Activated CD4-positive, alpha-beta T cell treated with anti-CD3 and anti-CD28 coated beads, Interleukin-2, amount 10 ng/mL, durations not matched to agents 7 days and 5 days (primary cell): ENCODE measurements at places on chromosomes 5 and 9. TPM values are rescaled to one million over a fixed set of nuclear protein-coding genes. Genes with fewer than 3 reads are reported as not detected.

Gene GABRB2
- total RNA-seq: not detected

Gene CHD1
- 42.7 TPM for total RNA-seq

- no peak for DNase-seq
- peaks cover 3% of the 10 kb centered on the region for H3K27me3 ChIP-seq
- no peaks in the 10 kb centered on the region for H3K36me3 ChIP-seq
- no peak overlapping the region for H3K4me3 ChIP-seq
- no peaks in the 10 kb centered on the region for H3K4me1 ChIP-seq
Measured at GRCh38 chr9:109584205-109584604, 86.1 kb upstream of the PTPN3 start.

DNA sequence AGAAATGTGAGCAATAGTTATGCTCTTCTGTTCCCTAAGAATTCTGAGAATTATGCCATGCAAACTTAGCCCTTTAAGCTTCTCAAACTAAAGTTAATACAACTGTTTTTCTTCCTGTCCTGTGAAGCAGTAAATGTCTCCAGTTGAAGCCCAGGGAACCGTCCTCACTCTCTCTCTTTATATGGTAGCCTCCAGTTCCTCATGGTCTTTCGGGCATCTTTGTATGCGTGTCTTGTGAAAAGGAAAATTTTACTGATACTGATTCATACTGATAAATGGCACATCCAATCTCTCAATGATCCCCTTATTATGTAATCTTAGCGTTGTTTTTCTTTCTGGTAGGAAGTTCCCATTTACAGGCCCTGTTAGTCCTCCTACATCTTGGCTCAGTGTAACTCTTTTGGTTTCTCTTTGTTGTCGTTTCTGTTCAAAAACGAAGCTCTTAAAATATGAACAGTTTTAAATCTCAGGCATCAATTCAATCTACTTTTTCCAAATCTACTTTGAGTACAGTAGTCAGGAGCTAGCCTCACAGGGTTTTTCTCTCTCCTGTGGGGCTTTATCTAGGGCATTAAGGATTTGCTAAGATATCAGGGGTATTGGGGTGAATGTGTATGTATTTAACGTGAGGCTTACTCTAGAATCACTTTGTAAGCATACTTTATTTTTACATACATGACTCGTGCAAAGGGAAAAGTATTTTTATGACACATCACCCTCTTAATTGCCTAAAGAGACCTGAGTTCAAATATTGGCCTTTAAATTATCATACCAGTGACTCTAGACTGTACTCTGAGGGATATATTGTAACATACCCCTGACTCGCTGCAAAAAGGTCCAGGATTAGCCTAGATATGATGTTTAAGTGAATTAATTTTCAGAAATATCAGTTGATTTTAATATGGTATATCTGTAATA is 258.0 kb downstream of the NR3C1 start:
- H3K27ac ChIP-seq: no peak overlapping the region
- peaks cover 23% of the 10 kb centered on the region for H3K36me3 ChIP-seq
- H3K4me3 ChIP-seq: no peak overlapping the region
- H3K27me3 ChIP-seq: no peaks in the 10 kb centered on the region

Gene ZNF883
- 0.42 TPM for total RNA-seq

Gene DOK3
- total RNA-seq: 2.9 TPM

GRCh38 chr5:50301756-50302155 is 139.3 kb downstream of the EMB start:
- H3K27ac ChIP-seq: no peak overlapping the region
- H3K4me3 ChIP-seq: no peak overlapping the region
- no peak for DNase-seq
- no peaks in the 10 kb centered on the region for H3K4me1 ChIP-seq
- H3K27me3 ChIP-seq: no peaks in the 10 kb centered on the region
- H3K36me3 ChIP-seq: no peaks in the 10 kb centered on the region

Gene SERF1A
- 0.50 TPM for total RNA-seq

Gene SPINK5
- not detected for total RNA-seq

- no peaks in the 10 kb centered on the region for H3K27me3 ChIP-seq
- H3K4me1 ChIP-seq: peaks cover 14% of the 10 kb centered on the region
- H3K27ac ChIP-seq: no peak overlapping the region
- H3K4me3 ChIP-seq: no peak overlapping the region
- peaks cover 21% of the 10 kb centered on the region for H3K36me3 ChIP-seq
Measured at GRCh38 chr9:97617939-97618416, 15.2 kb downstream of the TSTD2 start.

- no peak overlapping the region for H3K27ac ChIP-seq
- no peak for DNase-seq
Measured at GRCh38 chr5:55495216-55495615, 39.5 kb downstream of the PLPP1 start.
